Caudate nucleus (tissue), 63 donors: ENCODE measurements at places on chromosomes 2 and 18.

GRCh38 chr2:38398739-38399138 is 21.7 kb upstream of the ATL2 start:
- DNase-seq = no peak

- no peak for DNase-seq
Observed at GRCh38 chr18:42619771-42620170, 495.7 kb downstream of the RIT2 start.

GRCh38 chr2:52964916-52965530 is 802.6 kb upstream of the CHAC2 start:
- DNase-seq = no peak

DNA sequence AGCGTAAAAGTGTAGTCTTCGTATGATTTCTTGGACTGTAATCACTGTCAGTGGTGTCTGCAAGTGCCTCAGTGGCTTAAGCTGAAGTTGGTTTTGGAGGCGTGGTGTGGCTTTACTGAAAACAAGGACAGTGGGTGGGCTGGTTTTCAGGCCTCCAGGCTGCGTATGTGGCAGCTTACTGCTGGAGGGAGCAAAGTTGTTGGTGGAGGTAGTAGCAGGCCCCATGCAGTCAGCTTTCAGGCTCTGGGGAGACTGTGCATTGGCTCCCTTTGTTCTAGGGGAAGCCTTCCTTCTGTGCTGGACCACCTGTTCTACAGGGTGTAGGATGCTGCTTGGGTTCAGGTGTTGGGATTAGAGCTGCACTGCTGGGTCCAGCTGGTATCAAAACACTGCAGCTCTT is 91.6 kb downstream of the NCK2 start:
- DNase-seq = no peak

GRCh38 chr2:200746301-200746700 is 65.4 kb upstream of the BZW1 start:
- DNase-seq = no peak

DNA sequence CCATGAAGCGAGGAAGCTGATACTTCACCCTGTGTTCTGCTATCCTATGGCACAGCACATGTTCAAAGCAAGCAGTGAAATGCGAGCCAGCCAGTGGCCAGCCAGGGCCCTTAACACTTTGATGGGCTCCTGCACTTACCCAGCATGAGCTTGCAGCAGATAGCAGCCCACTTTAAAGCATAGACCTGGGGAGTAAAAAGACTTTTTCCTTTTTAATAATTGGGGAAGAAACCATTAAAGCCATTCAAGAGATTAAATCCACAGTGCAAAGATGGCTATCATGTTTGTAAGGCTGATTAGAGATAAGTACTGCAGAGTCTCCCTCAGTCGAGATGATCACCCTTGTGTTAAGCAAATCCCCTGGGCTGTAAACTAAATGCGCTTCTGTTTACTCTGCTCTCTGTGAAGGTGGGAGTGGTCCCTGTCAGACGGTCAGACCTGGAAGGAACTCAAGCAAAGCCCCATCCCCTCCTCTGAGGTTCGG is 15.7 kb downstream of the CCBE1 start:
- no peak for DNase-seq

DNA sequence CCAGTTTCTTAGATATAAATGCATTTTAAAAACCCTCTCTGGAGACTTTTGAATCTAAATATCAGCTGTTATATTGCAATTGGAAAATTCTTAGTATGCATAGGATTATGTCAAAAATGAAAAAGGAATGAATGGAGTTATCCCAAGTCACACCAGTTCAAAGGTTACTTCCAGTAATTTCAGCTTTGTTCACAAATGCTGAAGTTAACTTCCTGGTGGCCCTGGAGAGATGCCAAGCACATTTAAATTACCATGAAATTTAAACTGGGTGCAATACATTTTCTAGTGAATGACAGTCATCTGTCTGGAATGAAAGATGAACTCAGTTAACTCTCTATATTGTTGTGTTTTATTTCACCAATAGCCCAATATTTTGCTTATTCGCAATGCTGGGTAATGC is 753.9 kb downstream of the SUCLG1 start:
- DNase-seq = no peak

GRCh38 chr2:182745061-182745460 is 29.0 kb downstream of the DNAJC10 start:
- DNase-seq = no peak

DNA sequence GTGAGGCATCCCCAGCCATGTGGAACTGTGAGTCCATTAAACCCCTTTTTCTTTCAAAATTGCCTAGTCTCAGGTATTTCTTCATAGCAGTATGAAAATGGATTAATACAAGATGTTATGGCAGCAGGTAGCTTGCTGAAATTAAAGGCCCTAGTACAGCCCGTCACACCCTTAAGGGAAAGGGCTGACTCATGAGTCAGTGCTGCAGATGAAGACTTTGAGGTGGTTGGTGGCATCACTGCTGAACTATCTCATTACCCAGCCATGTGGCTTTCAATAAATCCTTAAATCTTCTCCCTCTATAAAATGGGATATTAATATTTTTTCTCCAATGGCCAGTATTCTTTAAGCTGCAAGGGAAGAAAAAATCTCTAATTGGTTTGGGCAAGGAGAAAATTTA is 226.1 kb upstream of the CCDC68 start:
- DNase-seq = no peak

GRCh38 chr2:138474100-138474825 is 27.3 kb upstream of the SPOPL start:
- DNase-seq = no peak

GRCh38 chr2:98383166-98383565 is 36.9 kb downstream of the CNGA3 start:
- no peak for DNase-seq

- no peak for DNase-seq
Observed at GRCh38 chr18:48878471-48878870, 72.3 kb downstream of the SMAD7 start.

DNA sequence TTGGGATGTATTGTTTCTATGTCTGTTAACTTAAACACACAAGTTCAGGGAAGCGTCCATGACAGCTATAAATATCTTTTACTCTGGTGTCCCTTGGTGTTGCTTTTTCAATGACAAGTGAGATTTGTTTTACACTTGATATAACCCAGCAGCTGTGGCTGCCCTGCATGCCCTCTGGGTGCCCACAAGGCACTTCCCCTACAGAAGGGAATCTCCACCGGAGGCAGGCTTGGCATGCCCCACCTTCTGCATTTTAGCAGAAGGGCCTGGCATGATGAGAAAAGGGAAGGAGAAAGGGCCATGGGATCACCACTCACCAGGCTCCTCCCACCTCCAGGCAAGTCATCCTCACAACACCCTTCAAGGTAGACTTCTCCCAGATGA is 68.7 kb downstream of the TMEM247 start:
- DNase-seq = no peak

DNA sequence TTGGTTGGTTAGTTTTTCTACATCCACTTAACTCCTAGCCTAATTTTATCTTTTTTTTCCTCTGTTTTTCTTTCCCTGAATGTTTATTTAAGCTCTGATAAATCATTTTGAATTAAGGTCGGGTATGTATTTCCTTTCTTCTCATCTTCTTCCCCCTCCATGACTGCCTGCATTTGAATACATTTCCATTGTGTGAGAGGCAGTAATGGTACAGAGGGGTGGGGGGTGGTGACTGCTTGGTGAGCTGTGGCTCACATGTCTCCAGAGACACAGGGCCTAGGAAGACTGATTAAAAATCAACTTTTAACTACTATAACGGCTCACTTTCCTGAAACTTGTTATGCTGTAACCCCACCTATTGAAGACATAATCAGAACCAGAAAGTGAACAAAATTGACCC is 58.0 kb downstream of the NEDD4L start:
- DNase-seq = no peak

DNA sequence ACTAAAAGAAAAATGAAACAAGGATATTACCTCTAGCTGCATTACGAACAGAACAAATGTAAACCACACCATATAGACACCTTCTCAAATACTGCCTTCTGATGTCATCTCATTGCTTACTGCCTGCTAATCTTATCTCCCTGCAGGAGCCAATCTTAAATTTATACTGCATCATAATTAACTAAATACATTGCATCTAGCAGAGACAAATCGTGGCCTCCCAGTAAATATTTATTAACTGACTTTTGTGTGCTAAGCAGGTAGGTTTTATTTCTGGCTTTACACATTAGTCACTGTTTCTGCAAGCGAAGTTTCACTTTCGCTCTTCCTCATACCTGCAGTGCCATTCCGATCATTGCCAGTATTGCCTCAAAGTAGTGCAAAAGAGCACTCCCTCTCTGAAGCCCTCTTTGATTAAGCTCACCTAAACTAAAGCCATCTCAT is 67.5 kb downstream of the SPATS2L start:
- no peak for DNase-seq

DNA sequence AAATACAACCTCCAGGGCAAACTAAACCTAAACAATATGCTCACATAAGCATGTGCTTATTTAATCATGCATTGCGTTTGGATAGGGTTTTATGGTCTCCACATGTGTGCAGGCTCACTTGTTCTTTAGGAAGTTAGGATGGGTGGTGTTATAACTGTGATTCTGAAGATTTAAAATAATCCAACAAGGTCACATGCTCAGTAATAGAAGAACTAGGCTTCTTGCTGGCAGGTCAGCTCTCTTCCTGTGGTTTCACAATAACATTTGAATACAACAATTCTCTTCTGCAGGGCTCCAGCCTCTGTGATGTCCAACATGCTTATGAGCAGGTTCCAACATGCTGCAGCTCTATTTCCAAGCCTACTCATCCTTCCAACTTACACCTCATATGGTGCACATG is 84.0 kb downstream of the MYL12B start:
- no peak for DNase-seq

- no peak for DNase-seq
Observed at GRCh38 chr2:54317973-54318372, 61.9 kb upstream of the TSPYL6 start.

GRCh38 chr18:22974001-22974400 is 40.9 kb downstream of the RBBP8 start:
- no peak for DNase-seq

GRCh38 chr2:37711308-37711731 is 39.9 kb upstream of the CDC42EP3 start:
- DNase-seq = no peak

DNA sequence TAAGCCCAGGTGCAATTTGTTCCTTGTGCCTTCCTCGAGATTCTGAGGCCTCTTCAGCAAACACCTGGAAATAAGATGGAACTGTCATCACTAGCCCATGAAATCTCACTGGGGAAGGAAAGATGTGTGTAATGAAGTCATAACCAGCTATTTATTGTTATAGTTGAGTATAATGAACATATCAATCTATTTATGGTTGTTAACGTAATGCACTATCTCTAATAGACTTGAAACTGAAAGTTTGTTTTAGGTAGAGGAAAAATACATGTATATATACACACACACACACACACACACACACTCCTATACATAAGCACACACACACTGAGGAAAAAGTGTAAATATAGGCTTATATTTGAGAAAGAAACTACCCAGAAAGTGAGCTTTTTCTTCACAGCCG is 62.8 kb downstream of the UGGT1 start:
- no peak for DNase-seq

DNA sequence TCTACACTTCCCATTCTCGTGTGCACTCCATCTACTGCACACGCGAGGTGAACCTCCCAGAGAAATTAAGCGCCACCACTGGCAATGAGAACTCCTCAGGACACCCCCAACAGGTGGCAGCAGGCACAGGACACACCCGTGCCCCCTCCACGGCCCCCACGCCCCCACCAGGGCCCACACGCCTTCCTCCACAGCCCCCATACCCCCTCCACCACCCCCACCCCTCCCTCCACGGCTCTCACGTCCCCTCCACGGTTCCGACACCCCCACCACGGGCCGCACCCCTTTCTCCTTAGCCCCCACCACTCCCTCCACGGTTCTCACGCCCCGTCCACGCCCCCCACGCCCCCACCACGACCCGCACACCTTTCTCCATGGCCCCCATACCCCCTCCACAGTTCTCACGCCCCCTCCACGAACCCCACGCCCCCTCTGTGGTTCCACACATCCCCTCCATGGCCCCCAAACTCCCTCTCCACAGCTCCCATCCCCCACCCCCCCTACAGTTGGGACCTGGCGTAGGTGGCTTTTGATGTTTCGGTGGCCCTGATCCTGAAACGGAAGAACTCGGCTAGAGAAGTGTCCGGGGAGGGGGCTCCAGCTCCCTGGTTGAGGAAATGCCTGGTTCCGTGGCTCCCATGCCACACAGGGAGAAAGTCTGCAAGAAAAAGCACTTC is 110.8 kb downstream of the ZNF516 start:
- DNase-seq = no peak

DNA sequence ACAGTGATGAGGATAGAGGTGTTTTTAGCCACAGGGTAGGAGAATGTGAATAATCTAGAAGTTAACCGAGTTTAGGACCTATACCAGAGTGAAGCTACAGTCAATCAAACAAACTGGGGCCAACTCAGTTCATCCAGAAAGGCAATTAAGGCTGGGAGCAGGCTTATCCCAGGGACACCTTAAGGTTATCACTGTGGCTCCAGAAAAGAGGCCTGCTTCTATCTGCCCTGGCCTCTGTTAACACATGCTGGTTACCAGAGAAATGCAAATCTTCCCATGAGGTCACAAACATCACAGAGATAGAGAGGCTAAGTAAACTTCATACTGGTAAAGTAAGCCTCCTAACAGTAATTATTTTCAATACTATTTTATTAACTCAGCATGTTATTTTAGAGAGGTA is 93.2 kb upstream of the GRB14 start:
- DNase-seq = no peak

DNA sequence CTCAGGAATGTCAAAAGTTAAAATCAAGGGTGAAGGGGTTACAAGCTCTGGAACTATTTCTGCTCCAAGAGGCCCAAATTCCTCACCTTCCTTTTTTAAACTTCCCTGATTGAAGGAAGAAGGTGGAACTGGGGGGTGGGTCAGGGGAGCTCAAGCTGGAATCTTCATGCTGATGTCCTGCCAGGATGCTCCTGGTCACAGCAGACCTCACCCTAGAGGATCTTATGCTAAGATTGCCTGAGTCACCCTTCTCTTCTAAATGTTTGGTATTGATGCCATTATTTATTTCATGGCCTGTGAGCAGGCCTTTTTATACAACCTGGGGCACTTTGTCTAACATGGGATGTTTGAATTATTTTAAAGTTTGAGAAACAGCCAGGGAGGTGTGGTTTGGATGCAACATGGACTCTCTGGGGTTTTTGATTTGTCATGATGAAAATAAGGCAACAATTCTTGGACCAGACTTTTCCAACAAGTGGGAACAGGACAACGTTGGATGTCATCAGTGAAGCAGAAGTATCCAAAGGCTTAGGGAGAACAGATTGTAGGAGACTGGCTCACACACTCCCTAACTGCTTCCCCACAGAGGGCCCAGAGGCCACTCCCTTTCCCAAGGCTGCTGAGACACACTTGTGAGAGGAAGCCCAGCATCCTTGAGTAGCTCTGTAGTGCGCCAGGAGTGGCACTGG is 420.2 kb upstream of the MEX3C start:
- no peak for DNase-seq

DNA sequence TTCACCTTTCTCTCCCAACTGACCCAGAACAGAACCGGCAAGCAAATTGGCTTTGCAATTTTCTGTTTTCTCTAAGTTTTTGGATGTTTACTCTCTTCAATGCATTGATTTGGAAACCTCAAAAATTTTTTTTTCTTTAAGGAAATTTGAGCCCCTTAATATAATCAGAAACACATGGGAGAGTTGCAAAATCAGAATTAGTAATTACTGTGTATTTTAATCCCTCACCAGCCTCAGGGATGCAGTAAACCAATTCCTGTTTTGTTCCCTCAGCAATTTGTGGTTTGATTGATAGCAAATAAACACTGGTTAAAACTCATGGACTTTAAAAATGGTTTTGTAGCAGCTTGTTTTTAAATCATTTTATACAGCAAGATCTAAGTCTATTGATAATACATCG is 281.5 kb downstream of the NEDD4L start:
- DNase-seq = no peak

- no peak for DNase-seq
Observed at GRCh38 chr2:45093663-45094062, 84.4 kb upstream of the SIX2 start.
